ENCODE measurements at places on chromosomes 16 and 17.

GRCh38 chr16:89864527-89864820 is 8.9 kb upstream of the TCF25 start:
- DNase-seq: no peak

- no peak for DNase-seq
Observed at GRCh38 chr17:8420041-8420934, 15.4 kb upstream of the NDEL1 start.

GRCh38 chr17:9522074-9522473 is 53.5 kb downstream of the STX8 start:
- no peak for DNase-seq

DNA sequence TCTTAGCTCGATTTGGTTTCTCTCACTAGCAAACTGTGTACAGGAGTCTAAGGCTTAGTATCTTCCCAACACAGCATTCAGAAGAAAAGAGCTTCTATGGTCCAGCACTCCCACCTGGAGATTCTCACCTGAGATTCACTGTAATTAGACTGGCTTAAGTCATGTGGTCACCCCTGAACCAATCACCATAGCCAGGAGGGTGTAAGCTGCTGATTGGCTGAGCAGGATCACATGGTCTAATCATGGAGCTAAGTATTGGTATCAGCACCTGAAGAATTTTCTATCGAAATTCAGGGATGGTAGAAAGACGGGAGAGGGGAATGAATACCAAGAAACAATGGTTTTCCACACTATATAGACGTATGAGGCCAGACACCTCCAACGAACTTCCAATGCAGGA is 359.8 kb upstream of the ERCC4 start:
- DNase-seq: no peak

DNA sequence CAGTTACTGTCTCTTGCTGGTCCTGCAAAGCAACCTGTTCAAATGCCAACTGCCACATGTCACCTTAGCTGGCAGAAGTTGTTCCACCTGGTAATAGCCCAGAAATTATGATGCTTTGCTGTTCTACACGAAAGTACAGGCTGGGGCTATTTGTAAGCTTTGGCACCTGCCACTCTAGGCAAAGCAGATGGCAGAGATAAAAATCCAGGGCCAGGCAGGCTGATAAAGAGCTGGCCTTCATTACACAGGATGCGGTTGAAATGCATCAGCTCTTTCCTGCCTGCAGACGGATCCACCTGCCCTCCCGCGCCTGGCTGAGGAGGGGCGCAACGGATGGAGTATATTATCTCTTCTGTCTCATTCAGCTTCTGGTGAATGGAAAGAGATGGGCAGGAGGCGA is 29.3 kb upstream of the KDM8 start:
- no peak for DNase-seq

GRCh38 chr17:29113334-29113733 is 66.9 kb downstream of the MYO18A start:
- no peak for DNase-seq

DNA sequence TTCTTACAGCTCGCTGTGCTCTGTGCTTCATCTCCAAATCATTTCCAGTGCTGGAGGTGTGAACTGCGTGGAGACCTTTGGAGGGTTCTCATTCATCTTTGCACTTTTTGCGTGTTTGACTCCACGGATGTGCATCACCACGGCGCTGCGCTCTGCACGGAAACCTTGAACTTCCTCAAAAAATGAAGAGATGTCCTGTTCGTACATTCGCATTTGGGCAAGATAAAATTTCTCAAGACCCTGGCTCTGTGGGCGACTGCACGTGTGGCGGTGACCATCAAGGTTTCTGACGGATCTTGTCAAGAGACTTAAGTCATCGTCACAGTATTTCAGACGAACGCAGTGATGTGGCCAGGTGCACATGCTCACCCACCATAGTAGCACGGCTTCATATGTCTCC is 10.3 kb upstream of the PVALEF start:
- DNase-seq: no peak

- DNase-seq: no peak
Observed at GRCh38 chr17:37109106-37109505, 160.4 kb downstream of the AATF start.

- no peak for DNase-seq
Observed at GRCh38 chr17:16428098-16428882, 12.9 kb downstream of the TRPV2 start.

DNA sequence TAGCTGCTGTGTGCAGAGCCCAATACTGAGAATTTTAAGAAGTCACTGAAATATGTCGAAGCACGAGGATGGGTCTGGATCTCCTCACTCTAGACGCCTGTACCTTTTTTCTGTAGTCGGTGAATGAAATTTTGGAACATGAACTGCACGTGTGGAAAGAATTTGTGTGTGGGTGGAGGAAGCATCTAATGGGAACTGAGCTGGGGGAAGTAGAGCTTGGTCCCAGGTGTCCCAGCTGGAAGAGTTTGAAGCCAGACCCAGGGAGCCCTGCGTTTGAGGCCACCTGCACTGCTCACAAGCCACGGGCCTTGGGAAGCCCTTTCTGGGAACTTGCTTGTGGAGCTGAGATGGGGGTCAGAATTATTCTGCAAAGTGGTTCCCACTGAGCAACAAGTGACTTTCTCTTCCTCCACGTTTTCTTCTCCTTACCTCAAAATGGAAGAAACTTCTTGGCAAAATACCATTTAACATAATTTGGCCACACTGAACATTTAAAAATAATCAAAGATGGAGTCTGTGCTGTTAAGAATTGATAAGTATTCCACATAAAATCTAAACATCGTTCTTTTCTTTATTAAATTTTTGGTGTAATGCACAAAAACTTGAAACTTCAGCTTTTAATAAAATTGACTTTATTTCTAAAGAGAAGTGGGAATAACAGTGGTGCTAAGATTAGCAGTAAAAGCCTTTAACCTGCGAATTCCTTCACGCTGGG is 163.8 kb downstream of the PRKCA start:
- DNase-seq: no peak

DNA sequence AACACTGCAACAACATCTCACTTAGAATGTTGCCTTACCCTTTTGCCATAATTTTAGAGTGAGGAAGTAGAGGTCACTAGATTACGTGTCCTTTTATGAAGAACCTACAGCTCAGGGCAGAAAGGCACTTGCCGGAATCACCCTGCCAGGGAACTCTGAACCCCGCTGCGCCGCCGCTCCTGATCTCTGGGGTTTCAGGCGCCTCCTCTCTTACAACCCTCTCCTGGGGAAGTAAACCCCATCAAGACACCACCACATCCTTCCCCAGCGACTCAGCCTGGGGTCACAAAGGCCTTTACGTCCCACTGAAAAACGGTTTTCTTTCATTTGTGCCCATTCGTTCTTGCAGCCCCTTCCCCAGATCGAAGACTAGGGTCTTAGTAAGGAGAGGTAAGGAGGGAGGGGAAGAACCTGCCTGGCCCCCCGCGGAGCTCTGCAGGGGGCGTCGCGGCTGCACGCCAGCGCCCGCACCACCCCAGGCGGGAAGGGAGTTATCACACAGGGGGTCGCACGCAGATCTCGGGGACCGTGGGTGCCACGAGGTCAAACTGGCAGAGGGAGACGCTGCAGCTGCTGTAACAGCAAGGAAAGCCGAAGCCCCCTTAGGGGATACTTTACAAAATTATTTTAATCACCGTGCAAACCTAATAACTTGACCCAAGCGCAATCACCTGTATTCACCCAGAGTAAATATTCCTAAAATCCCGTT is 1.0 kb upstream of the HLF start:
- DNase-seq: no peak

- DNase-seq: no peak
Observed at GRCh38 chr17:64223283-64223682, 39.8 kb downstream of the TEX2 start.

DNA sequence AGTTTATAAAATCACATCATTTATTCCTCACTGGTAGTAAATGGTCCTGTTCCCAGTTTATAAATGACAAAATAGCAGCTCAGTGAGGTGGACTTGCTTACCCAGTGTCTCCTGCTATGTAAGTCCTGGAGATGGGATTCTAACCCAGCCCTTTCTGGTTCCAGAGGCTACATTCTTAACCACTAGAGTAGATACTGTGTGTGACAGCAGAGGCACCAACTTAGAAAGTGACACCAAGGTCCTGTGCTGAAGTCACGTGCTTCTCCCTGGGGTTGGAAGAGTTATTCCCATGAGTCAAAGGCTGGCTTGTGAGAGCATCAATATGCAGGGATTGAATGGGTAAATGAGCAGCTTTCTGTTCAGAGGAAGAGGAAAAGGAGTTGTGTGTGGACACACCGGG is 167.3 kb upstream of the IRX3 start:
- DNase-seq: no peak

GRCh38 chr17:28622186-28622585 is 8.2 kb upstream of the RSKR start:
- no peak for DNase-seq

DNA sequence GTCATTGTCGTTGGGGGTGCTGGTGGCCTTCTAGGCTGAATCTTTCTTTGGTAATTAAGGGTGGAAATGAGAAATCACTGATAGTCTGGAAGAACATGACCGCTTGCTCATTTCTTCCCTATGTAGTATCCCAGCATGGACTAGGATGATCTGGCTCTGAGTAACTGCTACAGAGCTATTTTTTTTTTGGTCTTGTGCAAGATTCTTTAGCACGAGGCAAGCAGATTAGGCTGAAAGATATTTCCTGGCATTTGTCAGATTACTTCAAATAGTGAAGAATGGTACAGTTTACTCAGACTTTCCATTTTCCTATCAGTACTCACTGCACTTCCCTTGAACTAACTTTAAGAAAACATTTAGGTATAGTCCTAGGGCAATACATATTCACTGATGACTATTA is 89.0 kb downstream of the SYCE1L start:
- DNase-seq: no peak

GRCh38 chr17:21014498-21014897 is 28.3 kb downstream of the USP22 start:
- no peak for DNase-seq

GRCh38 chr17:7838090-7839075 is 4.4 kb downstream of the KDM6B start:
- no peak for DNase-seq

GRCh38 chr17:78379131-78379491 is 662 bp downstream of the PGS1 start:
- no peak for DNase-seq

- no peak for DNase-seq
Observed at GRCh38 chr16:49547448-49547847, 173.8 kb downstream of the C16orf78 start.

DNA sequence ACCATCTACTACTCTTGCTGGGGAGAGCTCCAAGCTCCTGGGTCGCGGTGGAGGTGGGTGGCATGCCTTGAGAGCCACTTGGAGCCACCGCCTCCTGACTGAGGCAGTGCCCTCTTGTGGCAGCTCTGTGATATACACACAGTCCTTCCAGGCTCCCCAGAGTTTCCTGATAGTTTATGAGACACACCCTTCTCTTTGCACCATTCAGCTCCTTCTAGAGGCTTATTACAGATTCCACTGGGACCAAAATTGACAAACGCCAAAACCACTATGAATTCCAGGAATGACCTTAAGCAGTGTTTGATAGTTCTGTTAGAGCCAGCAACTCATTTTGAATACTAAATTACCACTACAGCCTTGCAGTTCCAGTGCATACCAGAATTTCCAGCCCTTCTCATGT is 170.1 kb upstream of the CDH13 start:
- peak; percentile 52 for DNase-seq

DNA sequence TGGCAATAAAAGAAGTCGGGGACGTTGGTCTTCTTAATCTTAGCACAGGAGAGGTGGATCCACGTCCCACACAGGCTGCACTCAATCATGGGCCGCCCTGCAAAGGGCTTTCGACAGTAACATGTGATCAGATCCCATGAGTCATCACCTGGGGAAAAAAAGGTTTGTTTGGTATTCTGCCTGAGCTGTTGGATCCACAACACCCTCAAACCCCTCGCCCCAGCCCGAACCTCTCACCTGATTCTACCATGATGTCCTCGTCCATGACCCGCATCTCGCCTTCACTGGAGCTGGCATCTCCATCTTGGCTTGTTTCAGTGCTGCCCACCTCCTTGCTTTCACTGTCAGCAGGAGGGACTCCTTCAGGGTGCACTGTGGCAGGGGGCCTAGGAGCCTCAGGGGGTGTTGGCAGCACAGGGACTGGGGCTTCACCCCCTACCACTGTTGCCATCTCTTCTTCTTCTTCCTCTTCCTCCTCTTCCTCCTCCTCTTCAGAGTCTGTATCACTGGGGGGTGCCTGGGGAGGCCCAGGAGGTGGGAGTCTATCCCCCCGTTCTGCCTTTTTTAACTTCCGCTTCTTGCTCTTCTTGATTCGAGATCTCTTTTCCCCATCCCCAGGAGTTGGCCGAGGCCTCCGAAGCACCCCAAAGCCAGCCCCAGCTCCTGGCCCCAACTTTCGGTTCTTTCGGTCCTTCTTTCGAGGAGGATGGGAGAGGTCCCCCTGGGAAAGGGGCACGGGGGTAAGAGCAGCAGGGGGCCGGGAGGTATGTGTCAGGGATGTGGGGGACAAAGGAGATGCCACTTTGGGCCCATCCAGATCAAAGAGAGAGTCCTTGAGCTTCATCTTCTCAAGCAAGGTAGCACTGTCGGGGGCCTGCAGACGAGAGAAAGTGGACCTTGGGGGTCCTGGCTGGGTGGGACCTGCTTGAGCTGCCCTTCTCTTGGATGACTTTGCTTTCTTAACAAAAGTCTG is 1.7 kb upstream of the DVL2 start:
- no peak for DNase-seq

DNA sequence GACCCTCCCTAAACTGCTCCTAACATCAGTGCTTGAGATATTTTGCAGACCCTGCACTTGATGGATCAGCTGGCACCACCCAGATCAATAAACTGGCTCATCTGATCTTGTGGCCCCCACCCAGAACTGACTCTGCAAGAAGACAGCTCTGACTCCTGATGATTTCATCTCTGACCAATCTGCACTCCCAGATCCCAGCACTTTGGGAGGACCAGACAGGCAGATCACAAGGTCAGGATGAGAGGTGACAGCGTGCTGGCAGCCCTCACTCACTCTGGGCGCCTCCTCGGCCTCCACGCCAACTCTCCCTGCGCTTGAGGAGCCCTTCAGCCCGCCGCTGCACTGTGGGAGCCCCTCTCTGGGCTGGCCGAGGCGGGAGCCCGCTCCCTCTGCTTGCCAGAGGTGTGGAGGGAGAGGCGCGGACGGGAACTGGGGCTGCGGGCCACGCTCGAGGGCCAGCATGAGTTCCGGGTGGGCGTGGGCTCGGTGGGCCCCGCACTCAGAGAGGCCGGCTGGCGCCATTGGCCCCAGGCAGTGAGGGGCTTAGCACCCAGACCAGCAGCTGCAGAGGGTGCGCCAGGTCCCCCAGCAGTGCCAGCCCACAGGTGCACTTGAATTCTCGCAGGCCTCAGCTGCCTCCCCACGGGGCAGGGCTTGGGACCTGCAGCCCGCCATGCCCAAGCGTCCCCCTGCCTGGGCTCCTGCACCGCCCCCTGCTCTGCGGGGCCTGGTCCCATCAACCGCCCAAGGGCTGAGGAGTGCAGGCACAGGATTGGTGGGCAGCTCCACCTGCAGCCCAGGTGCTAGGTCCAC is 2.4 kb upstream of the C16orf54 start:
- DNase-seq: no peak

Data from GM19239 (cell line).